Thyroid gland (tissue), 4 donors: ENCODE measurements at places on chromosomes 2 and 18. TPM values are rescaled to one million over a fixed set of nuclear protein-coding genes. Genes with fewer than 3 reads are reported as not detected.

C2orf81 gene
- 3.4 TPM for total RNA-seq

- H3K4me3 ChIP-seq: no peak overlapping the region
- H3K27ac ChIP-seq: no peak overlapping the region
- H3K27me3 ChIP-seq: no peaks in the 10 kb centered on the region
- no peaks in the 10 kb centered on the region for H3K4me1 ChIP-seq
- DNase-seq: no peak
- no peaks in the 10 kb centered on the region for H3K36me3 ChIP-seq
Measured at GRCh38 chr2:39731546-39731945, 47.5 kb downstream of the THUMPD2 start.

DNA sequence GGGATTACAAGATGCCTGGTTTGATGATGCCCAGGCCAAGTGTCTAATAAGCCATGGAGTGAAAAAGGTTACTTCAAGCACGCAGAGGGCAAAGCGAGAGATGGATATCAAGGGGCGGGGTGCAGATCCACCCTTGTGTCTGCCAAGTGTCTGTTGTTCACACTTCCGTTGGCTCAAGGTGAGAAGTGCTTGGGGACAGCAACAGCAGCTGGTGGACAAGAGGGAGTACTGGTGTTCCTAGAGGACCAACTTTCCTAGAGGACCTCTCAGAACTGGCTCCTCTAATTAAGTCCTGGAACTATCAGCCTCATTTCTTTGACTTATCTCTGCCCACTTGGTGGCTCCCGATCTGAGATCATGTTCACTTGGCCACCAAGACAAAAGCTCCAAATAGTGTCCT, 299.1 kb downstream of the PRKCE start:
- H3K4me1 ChIP-seq: no peaks in the 10 kb centered on the region
- H3K27me3 ChIP-seq: no peaks in the 10 kb centered on the region
- no peak overlapping the region for H3K4me3 ChIP-seq
- DNase-seq: no peak
- H3K36me3 ChIP-seq: no peaks in the 10 kb centered on the region
- H3K27ac ChIP-seq: no peak overlapping the region

VSNL1 gene
- not detected for total RNA-seq

DNA sequence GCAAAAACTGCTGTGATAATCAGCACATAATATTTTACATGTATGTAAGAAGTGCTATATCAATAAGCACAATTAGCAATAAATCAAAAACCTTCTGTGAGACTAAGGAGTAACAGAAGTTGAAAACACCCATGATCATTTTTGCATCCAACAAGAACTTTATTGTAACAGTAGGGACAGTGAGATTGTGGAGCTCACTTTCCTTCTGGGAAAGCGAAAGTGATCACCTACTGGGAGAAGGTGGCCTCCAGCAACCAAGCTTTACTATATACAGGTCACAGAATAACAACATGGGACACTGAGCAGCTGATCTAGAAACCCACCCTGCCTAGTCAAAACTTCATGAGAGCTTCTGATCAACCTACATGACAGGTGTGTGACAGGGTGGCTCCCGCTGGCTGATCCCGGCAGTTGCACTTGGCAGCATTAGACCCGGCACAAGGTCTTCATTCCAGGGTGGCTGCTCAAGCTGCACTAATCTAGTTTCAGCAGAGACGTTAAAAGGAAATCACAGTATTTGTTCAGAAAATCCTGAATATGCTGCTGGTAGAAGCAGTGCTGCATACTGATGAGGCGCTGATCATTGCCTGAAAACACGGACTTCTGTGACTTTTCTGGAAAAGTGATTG, 63.5 kb upstream of the ARL5A start:
- H3K4me1 ChIP-seq: peaks cover 10% of the 10 kb centered on the region
- H3K4me3 ChIP-seq: no peak overlapping the region
- H3K36me3 ChIP-seq: no peaks in the 10 kb centered on the region
- H3K27me3 ChIP-seq: no peaks in the 10 kb centered on the region

DNA sequence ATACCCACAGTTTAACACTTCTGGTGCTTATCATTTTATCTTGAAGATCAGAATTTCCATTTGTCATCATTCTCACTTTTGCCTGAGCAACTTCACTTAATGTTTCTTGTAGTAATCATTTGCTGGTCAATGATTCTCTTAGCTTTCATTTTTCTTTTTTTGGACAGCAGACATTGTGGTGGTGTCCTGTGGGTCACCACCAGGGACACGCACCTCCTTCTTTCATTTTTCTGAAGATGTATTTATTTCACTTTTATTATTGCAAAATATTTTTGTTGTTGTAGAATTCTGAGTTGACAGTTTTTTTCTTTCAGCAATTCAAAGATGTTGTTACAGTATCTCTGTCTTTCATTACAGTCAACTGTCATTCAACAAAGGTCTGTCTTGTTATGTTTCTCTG, 84.3 kb downstream of the FAM168B start:
- no peaks in the 10 kb centered on the region for H3K36me3 ChIP-seq
- H3K27me3 ChIP-seq: no peaks in the 10 kb centered on the region
- H3K4me1 ChIP-seq: no peaks in the 10 kb centered on the region
- no peak for DNase-seq
- H3K27ac ChIP-seq: no peak overlapping the region

CD8B2 gene
- total RNA-seq: 0.24 TPM
